GM06990 (cell line): ENCODE measurements at places on chromosomes 7 and 10.

- no peak for DNase-seq
Measured at GRCh38 chr7:2049782-2050510, 182.8 kb downstream of the MAD1L1 start.

GRCh38 chr7:135167365-135167917 is 3.1 kb downstream of the CYREN start:
- DNase-seq = no peak

- no peak for DNase-seq
Measured at GRCh38 chr7:32108651-32109050, 38.4 kb upstream of the PDE1C start.

GRCh38 chr10:30505543-30506298 is 71.7 kb downstream of the MAP3K8 start:
- no peak for DNase-seq

- no peak for DNase-seq
Measured at GRCh38 chr7:133822868-133823552, 304.1 kb upstream of the LRGUK start.

DNA sequence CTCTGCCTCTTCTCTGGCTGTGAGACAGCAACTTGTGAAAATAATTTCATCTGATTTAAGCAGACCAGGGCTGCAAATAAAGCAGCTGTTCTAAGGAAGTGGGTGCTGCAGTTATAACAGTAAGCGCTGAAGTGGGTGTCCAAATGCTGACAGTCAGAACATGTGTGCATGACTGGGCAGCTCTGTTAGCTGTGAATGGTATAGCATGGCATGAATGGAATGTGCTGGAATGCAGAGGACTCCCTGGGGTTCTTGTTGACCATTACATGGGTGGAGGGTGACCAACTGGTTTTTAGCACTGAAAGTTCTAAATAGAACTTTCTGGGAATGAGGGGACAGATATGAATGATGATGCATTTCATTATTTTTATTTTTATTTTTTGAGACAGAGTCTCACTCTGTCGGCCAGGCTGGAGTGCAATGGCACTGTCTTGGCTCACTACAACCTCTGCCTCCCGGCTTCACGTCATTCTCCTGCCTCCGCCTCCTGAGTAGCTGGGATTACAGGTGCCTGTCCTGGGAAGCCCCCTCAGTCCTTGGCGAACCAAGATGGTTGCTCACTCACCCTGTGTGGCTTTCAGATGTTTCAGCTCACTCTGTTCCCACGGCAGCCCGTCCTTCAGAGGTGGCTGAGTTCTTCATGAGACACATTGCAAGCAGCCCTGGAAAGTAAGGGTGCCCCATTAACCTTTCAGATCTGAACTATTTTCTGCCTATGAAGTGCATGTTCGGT is 319.8 kb upstream of the PHYHIPL start:
- no peak for DNase-seq

DNA sequence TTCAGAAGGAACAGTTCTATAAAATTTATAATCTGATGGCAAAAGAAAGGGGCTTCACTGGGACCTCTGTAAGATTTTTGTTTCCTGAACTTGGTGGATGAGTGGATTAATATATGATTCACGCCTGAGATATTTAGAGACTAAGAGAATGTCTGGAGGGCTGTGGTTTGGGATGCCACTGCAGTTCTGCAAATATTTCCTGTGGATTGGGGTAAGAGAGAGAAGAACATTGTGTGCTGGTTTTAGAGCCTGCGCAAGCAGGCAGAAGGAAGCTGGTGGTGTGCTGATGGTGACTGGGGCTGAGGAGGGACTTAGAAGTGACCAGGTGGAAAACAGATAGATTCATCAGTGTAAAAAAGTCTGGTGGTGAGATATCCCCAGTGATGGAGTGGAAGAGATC is 87.0 kb downstream of the SUGCT start:
- DNase-seq = no peak

GRCh38 chr7:99447943-99448342 is 9.2 kb downstream of the CPSF4 start:
- DNase-seq = no peak
